ENCODE measurements at places on chromosomes 5 and 9.

DNA sequence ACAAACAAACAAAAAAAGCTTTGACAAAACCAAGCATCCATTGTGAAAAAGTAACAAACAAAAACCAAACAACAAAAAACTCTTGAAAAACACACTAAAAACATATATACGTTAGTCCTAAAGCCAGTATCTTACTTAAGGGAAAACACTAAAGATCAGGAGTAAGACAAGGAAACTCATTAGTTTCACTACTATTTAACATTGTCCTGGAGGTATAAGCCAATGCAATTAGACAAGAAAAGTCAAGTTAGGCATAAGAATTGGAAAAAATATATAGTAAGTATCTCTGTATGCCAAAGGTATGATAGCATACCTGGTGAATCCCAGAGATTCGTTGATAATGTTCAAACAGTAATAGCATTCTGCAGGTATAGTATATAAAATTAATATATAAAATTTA lies 21.8 kb upstream of the UBTD2 start:
- no peak for DNase-seq

DNA sequence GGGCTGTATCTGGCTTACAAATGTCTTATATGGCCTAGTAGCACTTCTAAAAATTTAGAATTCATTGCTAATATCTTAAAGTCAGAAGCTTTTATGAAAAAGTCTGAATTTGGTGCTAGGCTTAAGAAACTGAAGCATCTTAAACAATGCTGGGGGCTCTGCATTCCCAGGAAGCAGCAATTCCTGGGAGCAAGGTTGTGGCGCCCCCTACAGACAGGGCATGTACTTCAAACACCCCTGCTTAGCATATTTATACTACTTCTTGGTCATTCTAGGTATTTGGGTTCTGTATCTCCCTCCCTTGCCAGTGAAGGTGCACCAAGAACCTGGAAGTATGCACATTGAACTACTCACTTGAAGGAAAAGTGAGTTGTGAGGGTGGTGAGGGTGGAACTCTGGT lies 64.6 kb upstream of the GRIA1 start:
- no peak for DNase-seq

GRCh38 chr5:2739360-2740050 lies 12.0 kb downstream of the IRX2 start:
- DNase-seq: no peak

DNA sequence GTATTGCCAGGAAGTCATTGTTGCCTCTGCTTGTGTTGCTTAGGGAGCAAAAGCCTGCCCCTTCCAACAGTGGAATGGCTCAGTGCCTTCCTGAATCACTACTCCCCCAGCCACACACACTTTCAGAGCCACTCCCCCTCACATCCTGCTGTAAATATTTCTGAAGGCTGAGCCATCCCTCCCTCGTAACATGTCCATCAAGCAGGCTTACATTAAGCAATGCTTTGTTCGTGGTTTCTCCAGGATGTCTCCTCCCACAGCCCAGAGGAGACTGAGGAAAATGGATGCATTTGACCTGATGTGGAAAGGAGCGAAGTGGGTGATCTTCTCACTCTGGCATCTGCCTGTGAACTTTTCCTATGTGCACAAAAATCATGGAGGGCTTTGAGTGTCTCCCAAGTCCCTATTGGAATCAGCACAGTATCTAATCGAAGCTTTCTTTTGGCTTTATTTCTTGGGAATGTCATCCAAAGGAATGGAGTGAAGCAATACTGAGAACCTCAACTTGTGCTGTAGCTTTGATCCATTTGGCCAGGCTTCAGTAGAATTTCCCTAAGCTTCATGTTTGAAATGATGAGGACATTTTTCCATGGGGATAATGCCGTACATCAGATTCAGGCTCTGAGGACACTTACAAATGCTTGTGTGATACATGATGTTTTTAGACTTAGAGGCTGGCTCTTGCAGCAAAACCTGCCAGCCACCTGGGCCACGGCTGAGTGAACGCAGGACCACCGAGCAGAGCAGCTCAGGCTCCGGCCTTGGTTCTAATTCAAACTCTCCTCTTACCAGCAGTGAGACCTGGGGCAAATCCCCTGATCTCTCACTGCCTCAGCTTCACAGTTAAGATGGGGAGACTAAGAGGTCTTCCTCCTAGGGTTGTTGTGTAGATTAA lies 389.1 kb downstream of the ENC1 start:
- no peak for DNase-seq

- DNase-seq: no peak
Observed at GRCh38 chr5:149904293-149904886, 40.2 kb downstream of the PDE6A start.

- DNase-seq: peak; percentile 11
Observed at GRCh38 chr5:142548739-142549275, 137.1 kb downstream of the FGF1 start.

DNA sequence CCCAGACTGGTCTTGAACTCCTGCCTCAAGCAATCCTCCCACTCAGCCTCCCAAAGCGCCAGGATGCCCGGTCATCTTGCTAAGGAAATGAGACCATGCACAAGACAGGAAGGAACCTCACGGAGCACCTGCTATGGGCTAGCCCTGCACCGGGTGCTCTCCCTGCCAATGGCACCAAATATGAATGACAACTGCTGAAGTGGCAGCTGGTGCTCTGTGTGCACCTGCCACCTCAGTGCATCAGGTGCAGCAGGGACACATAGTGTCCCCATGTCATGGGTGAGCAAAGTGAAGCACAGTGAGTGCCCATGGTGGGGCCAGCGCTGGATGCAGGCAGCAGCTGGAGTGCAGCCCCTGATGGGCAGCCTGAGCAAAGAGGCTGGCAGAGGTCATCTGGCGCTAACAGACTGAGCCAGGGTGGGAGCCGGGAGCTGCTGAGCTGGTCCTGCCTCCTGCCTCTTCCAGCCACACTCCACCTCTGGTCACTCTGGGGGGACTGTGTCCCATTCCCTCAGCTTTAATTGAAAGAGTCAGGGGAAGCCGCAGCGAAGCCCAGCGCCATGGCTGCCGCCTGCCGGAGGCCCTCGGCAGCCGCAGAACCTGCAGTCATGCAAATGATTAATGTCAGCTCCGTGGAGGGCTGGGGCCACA lies 46.4 kb downstream of the BARX1 start:
- no peak for DNase-seq

GRCh38 chr9:130458804-130459067 lies 14.0 kb downstream of the ASS1 start:
- DNase-seq: no peak

DNA sequence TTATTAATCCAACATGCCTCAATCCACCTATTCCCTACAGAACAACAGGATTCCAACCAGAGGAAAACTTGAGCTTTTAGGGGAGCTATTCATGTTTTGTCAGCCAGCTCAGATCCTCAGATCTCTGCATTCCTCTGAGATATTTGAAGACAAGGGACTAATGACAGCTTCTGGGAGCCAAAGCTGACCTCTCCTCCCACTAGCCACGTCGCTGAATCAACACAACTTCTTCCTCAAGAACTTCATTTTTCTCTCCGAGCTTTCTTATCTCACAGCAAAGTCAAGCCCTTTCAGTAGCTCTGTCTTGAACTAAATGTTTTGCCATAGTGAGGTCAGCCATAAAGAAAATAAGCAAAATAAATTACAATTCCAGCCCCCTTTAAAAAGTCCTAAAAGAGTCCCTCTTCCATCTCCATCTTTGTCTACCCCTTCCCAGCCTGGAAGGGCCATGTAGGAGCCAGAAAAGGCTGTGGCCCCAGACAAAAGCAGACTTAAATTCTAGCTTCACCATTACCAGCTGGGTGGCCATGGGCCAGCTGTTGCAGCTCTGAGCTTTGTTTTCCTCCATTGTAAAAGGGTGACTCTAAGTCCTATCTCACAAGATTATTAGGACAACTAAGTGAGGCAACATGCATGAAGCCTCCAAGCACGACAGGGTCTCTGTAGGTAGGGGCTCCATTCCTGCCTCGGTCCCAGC lies 65.0 kb downstream of the HSD17B3 start:
- no peak for DNase-seq

- DNase-seq: no peak
Observed at GRCh38 chr5:41921166-41921565, 3.9 kb upstream of the FBXO4 start.

DNA sequence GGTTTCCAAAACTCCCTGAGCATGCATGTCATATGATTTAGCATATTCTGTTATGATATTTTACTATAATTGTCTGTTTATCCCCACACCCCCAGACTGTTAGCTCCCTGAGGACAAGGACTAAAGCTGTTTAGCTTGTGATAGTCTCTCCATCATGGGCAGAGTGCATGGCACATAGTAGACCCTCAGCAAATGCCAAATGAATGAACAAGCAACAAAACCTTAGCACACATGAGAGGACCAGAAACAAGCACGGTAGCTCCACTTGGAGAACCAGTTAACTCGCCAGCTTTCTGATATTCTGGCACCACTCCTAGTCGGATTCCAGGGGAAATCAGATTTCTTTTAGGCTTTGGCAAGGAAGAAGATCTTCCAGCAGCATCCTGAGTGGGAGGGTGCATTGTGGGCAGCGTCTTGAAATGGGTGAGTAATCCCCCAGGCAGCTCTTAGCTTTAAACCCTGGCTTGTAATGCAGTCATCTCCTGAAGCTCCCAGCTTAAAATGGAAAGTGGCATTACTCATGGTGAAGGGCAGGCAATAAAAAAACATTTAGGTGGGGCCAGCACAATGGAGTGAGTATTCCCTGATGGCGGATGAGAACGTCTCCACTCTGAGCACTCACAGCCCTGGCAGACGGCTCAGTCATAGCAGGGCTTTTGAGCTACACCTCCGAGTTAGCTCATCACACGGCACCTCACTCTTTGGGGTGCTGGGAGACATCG lies 41.1 kb downstream of the FGF1 start:
- no peak for DNase-seq

- no peak for DNase-seq
Observed at GRCh38 chr5:124746916-124747790, 714 bp upstream of the ZNF608 start.

- DNase-seq: no peak
Observed at GRCh38 chr5:140800816-140801493, at the start of gene PCDHA3. TSS of gene PCDHA3 (plus strand) at chr5:140801057.

GRCh38 chr9:124450931-124451661 lies 845 bp downstream of the ADGRD2 start:
- DNase-seq: no peak

- no peak for DNase-seq
Observed at GRCh38 chr9:116048081-116048480, 105.5 kb upstream of the PAPPA start.

DNA sequence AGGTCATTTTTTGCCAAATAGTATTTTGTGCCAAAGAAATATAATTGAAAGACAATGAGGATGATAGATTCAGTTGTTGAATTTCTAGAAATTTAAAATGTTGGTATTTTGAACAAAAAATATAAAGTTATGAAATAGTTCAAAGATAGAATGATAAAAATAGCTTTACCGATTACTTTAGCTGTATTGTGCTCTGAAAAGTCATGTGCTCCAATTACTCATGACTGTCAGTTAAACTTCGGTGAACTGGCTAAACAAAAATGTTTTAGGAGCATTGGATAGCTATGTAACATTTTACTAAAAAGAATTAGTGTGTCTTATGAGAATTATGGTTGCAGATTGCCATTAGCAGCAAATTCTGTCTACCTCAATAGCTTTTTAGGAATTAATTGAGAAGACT lies 177.3 kb upstream of the VCAN start:
- no peak for DNase-seq

DNA sequence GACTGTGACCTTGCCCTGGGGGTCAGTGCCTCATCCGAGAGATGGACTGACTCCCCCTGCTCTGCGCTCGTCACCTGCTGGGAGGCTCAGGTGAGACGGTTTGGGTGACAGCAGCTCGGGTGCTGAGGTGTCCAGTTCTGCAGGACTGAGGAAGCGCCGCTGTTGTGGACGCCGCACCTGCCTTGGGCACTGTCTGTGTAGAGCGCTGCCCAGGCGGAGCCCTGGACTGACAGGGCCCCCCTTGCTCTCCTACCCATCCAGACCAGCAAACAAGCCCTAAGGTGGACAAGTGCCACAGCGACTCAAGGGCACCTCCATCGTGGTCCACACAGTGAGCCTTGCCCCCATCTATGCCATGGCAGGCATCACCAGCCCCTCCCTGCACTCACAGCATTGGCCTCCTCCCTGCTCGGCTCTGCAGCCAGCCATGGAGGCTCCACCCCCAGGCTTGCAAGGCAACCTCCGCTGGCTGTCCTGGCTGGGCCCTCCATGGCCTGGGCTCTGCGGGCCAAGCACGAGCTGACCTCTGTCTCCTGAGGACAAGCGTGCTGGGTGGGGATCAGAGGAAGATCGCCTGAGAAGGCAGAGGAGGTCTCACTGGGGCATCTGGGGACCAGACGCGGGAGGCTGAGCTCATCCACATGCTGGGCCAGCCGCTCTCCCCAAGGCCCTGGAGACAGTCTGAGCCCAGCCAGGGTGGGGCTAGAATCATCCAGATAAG lies 87.1 kb upstream of the COL5A1 start:
- no peak for DNase-seq

DNA sequence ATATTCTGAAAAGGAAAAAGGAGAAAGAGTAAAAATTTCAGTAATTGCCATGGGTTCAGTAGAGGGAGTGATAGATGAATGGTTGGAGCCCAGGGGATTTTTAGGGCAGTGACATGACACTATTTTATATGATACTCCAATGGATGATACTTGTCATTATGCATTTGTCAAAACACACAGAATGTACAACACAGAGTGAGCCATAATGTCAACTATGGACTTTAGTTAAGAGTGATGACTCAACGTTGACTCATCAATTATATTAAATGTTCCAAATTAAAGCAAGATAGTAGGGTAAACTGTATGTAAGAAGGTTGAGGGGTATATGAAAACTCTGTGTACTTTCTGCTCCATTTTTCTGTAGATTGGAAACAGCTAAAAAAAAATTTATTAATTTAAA lies 586.4 kb downstream of the TAF11L14 start:
- DNase-seq: no peak

DNA sequence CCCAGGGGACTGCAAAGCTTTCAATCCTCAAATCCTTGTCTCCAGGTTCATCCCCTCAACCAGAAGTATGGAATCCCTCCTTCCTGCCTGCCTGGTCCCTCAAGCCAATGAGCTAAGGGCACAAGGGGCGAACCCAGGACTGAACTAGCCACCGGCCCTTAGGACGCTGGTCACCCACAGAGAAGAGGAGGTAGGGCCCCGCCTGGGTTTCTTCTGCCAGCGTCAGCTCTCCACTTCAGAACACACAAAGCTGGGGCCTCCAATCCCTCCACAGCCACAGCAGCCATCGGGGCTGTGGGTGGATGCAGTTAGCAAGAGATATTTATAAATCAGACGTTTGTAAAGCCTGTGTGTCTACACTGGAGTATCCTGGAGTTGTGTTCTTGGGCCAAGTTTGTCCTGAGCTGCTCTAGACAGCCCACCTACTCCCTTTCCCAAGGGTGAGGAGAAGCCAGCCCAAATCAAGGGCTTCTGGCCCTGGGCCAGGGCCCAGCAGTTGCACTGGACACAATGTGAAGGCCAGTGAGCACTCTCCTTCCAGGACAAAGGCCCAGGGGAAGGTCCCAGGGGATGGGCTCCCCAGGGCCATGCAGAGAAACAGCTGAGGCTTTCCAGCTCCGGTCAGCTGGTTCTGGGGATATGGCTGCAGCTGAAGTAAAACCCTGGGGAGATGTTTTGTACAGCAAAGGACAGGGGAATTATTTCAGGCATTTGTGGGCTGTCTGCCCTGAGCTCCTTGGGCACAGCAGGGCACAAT lies 18.9 kb downstream of the AMBP start:
- no peak for DNase-seq

Data from CD4-positive, alpha-beta T cell treated with Interleukin-2 at 100 ng/mL for 4 hours (primary cell).